ENCODE measurements at places on chromosomes 7 and 10. TPM values are rescaled to one million over a fixed set of nuclear protein-coding genes. Genes with fewer than 3 reads are reported as not detected.

BAIAP2L1 gene
- total RNA-seq: 1.3 TPM

TMEM225B gene
- total RNA-seq: 0.50 TPM

AKR1C8 gene
- total RNA-seq: not detected

ETV1 gene
- 45.4 TPM for total RNA-seq

IDI2 gene
- not detected for total RNA-seq

CLEC5A gene
- not detected for total RNA-seq
